Ureter (tissue), 1 donor: ENCODE measurements at places on chromosomes 7 and 10. TPM values are rescaled to one million over a fixed set of nuclear protein-coding genes. Genes with fewer than 3 reads are reported as not detected.

DOCK1 gene
- 97.7 TPM for total RNA-seq

CALN1 gene
- total RNA-seq: not detected

NPVF gene
- total RNA-seq: not detected

TRIM50 gene
- total RNA-seq: not detected

AKR1C2 gene
- total RNA-seq: 343 TPM

ZDHHC4 gene
- 54.4 TPM for total RNA-seq

DDC gene
- total RNA-seq: not detected

ADAP1 gene
- total RNA-seq: 20.6 TPM

SPOCK2 gene
- total RNA-seq: 7.4 TPM

VIPR2 gene
- total RNA-seq: 4.8 TPM

ACTR3C gene
- total RNA-seq: 18.2 TPM

TYW1B gene
- 5.0 TPM for total RNA-seq

GJD4 gene
- not detected for total RNA-seq

CDC14C gene
- total RNA-seq: not detected

DNAJC12 gene
- total RNA-seq: 1.8 TPM

NRBF2 gene
- 14.6 TPM for total RNA-seq

PNLIP gene
- total RNA-seq: not detected

LANCL2 gene
- 16.8 TPM for total RNA-seq

CC2D2B gene
- 7.0 TPM for total RNA-seq

RBM20 gene
- total RNA-seq: 0.68 TPM

AP1S1 gene
- total RNA-seq: 50.5 TPM

NPFFR1 gene
- total RNA-seq: 0.05 TPM

MMRN2 gene
- total RNA-seq: 99.0 TPM

MSS51 gene
- total RNA-seq: 3.0 TPM

INMT gene
- 31.4 TPM for total RNA-seq
